Stimulated activated CD8-positive, alpha-beta memory T cell treated with anti-CD3 and anti-CD28 coated beads, Interleukin-15, amount 100 ng/mL, for 1 hour (primary cell): ENCODE measurements at places on chromosomes 11 and 22.

DNA sequence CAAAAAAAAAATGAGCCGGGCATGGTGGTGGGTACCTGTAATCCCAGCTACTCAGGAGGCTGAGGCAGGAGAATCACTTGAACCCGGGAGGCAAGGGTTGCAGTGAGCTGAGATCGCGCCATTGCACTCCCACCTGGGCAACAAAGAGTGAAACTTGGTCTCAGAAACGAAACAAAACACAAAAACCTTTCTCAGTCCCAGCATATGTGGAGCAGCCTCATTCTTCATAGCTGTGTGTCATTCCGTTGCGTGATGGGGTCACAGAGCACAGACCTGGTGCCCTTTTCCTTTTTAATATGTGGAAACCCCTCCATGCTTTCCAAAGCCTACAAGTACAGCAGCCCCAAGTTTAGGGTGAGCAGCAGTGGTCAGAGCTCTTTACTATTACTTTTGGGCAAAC, 13.7 kb downstream of the PEX26 start:
- no peak for DNase-seq

DNA sequence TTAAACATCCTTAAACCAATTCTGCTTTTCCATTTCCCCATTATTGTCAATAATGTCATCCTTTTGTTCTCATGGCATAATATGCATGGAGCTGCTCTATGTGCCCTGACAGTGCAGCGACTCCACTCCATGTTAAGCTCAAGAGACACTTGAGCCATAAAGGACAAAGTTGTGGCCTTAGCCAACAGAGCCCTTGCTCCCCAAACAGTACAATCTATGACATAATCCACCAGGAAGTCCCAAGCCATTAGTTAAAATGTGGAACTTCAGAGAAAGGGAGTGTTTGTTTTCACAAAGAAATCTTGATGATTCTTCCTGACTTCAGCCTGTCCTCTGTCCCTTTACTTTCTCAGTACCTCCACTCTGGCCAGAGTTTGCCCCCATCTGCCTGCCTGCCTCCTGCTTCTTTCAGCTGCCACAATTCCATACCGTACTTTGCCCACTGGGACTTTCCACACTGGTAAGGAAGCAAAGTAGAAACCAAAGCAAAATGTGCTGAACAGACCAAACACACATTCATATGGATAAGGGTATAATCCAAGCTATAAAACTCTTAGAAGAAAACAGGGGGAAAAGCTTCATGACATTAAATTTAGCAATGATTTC, 46.3 kb upstream of the ZC3H12C start:
- DNase-seq: no peak

GRCh38 chr11:126732981-126733380, 267.6 kb downstream of the KIRREL3 start:
- no peak for DNase-seq

- DNase-seq: no peak
These were observed 45.4 kb downstream of the CASP12 start for GRCh38 chr11:104852811-104853210.

GRCh38 chr22:17199003-17199731, 20.1 kb downstream of the ADA2 start:
- no peak for DNase-seq

DNA sequence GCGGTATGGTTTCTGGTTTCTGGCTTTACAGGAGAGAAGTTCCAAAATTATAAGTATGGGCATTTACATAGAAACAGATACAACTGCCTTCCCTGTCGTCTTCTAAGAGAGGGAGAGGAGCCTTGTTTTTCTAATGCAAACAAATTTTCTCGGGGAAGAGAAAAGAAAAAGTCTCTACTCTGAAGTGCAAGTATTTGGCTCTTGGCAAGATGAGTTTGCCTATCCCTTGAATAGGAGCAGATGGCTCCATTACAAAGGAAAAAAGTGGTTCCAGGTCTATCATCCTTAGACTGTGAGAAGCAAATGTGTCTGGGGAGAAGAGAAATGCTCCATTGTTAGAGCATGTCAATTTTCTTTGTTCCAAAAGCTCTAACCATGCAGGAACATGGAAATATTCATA, 455.6 kb downstream of the BUD13 start:
- DNase-seq: no peak

GRCh38 chr22:47201186-47201995, 438.9 kb downstream of the TBC1D22A start:
- DNase-seq: no peak

- DNase-seq: no peak
These were observed 239.6 kb downstream of the LARGE1 start for GRCh38 chr22:33680632-33681031.

- DNase-seq: no peak
These were observed 8.4 kb upstream of the OMP start for GRCh38 chr11:77093987-77094840.

GRCh38 chr11:12518606-12519385, 141.4 kb downstream of the PARVA start:
- no peak for DNase-seq

GRCh38 chr11:37817727-37818270, 1219.8 kb upstream of the RAG2 start:
- DNase-seq: no peak

- no peak for DNase-seq
These were observed 46.3 kb downstream of the BIRC2 start for GRCh38 chr11:102393272-102393730.

DNA sequence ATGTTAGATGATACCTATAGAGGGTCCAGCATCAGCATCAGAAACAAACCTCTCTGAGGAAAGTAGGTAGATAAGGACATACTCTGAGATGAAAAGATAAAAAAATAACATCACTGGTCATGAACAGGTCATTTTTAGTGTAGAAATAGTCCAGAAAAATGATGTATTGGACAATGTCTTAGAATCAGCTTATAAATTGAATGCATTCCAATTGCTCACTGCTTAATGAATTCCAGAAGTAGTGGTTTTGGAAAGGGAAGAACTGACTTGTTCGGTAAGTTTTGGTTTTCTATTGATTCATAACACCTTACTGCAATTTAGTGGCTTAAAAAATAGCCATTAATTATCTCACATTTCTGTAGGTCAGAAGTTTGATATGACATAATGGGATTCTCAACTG, 929.5 kb upstream of the CCDC90B start:
- DNase-seq: no peak

GRCh38 chr11:65897020-65897471, 3.1 kb downstream of the FOSL1 start:
- DNase-seq: no peak

DNA sequence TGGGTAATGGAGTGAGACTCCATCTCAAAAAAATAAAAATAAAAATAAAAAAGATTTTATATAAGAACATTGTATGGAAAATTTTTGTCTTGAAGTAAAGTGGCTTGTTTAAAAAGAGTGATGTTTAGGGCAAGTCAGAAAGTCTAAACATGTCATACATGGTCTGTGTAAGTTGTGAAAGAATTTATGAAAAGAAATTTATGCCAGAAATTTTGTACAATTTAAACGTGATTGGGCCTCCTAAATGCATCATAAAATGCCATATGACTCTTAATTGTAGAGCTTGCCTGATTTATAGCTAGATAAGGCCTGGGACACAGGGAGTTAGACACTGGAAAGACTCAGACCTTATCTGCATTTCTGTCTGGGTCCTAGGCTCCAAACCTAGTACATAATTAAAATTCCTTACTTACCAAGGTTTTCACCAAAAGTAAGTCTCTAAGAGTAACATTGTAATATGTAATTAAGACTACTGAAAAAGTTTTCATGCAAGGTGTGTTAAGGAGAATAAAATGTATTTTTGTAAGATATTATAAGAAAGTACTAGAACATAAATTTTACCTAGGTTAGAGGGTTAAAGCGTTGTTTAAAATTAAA, 110.5 kb downstream of the AASDHPPT start:
- no peak for DNase-seq

DNA sequence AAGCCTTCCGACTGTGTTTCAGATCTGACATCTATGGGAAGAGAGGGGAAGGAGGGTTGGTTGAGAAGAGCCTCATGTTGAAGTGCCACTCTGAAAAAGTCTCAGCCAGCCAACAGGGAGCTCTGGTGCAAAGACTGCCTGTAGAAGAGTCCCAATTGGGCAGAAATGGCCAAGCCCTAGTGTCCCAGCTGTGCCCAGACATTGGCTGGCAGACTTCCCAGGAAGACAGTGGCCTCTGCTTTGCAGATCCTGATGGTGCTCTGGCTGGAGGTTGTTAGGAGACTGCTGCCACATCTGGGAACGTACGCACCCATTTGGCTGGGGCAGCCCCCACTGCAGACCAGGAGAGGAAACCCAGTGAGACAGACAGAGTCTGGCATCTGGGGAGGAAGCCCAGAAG, 3.2 kb upstream of the PLA2G3 start:
- DNase-seq: no peak

GRCh38 chr22:30607300-30607930, 441 bp downstream of the TCN2 start:
- DNase-seq: no peak

DNA sequence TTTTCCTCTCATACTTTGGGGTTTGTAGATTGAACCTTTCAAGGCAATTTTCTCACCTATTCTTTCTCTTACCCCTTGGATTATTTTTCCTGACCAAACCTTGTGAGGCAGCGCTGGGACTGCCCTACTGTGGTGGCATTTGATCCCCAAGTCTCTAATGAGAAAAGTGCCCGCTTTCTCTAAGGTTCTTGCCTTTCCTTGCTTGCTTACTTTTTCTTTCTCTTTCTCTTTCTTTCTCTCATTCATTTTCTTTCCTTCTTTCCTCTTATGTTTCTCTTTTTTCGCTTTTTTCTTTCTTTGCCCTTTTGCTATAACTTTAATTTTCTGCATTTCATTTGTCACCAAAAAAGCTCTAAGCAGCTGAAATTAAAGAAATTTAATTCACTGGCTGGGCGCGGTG, 40.7 kb upstream of the ADSL start:
- DNase-seq: no peak

- no peak for DNase-seq
These were observed 110.5 kb downstream of the ATG16L2 start for GRCh38 chr11:72924568-72925190.

GRCh38 chr22:22848364-22848866, 39.2 kb upstream of the IGLL5 start:
- DNase-seq: peak; percentile 46

DNA sequence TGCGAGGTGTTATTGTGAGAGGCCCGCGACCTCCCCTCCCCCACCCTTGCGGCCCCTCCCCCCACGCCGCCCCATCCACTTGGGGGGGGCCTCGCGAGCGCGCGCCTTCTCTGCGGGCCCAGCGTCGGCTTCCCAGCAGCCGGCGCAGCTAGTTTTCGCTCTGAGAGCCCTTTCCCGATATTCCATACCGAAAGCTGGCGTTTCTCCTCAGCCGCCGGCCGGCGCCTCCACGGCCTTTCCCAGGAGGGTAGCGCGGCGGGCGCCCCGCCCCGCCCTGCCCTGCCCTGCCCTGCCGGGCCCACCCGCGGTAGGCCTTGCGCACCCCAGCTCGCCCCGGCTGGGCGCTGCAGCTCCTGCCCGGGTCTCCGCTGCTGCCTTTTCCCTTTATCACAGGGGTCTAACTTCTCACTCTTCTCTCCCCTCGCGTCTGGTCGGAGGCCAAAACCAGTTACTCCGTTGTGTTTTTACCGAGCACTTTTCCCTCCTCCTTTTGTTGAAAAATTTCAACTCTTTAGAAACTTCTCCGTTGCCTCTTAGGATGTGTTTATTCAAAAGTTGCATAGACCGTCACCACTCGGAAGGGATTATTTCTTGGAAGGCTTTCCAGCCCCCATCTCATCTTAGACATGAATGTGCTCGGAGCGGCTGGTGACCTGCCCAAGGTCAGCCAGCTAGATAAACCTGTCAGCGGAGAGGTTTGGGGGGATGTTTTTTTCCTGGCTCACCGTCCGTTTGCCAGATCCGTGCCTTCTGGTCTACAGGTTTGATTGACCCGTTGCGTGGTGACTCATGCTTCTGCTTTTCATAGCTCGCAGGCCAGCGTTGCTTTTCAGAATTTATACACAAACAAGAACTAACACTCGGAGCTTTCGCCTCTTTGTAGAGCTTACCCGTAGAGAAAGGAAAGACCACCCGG, 648 bp downstream of the PAFAH1B2 start:
- no peak for DNase-seq

DNA sequence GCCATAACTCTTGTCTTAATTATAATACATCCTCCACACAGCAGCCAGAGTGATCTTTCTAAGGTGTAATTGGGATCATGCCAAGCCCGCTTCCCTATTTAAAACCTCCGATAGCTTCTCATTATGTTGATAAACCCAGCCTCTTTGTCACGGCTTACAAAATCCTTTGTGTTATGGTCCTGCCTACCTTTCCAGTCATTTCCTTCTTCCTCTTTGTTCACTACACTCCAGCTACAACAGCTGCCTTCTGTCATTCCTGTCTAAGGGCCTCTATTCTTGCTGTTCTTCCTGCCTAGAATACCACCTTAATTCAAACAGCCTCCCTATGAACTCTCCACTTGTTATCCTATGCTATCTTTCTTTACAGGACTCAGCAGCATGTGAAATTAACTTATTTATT, 70.6 kb upstream of the CAPRIN1 start:
- DNase-seq: no peak

DNA sequence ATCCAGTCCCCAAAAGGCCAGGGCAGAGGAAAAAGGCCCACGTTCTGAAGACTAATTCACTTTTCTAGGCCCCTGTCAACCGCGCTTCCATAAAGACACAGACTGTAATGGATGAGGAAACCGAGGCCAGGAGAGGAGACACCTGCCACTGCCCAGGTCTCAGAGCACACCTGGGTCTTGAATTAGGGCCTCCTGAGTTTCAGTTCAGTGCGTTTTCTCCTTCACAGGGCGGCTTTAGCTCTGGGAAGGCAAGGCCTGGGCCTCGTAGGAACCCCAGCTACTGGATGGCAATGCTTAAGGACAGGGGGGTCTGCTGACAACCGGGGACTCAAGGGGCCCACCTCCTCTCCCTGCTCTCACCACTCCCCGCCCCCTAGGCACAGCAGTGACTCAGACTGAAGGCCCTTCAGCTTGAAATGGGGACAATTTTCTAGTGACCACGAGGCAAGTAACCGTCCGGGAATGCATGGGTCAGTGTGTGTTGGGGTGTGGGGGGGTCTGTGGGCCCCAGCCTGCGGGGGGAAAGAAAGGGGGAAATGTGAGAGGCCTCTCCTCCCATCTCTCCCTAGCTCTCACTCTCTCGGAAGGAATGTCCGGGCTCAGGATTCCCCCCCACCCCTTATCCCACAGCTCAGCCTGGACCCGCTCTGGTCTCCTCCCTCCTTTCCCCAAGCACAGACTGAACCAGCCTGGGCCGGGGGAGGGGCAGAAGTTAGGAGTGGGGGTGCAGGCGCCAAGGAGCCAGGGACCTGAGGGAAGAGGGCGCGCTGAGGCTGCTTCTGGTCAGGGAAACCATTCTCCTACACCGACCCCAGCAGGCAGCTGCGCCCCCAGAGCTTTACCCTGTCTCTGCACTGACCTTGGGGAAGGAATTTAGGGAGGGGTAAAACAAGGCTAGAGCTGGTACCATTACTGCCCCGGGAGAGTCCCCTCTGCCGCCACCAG, 17.2 kb downstream of the CREB3L1 start:
- DNase-seq: no peak
